LHCN-M2 (cell line): ENCODE measurements at places on chromosomes 11 and 22. TPM values are rescaled to one million over a fixed set of nuclear protein-coding genes. Genes with fewer than 3 reads are reported as not detected.

TCN2 gene
- total RNA-seq = 13.1 and 26.6 TPM in 2 replicates

DGAT2 gene
- 0.29 and 1.2 TPM in 2 replicates for total RNA-seq

C11orf86 gene
- not detected in 2 replicates for total RNA-seq

MIAT gene
- 0.17 and 0.19 TPM in 2 replicates for total RNA-seq

TP53I11 gene
- 13.3 and 21.6 TPM in 2 replicates for total RNA-seq

VPREB1 gene
- total RNA-seq = not detected in 2 replicates

MMP11 gene
- total RNA-seq = 5.5 and 7.1 TPM in 2 replicates

RAB38 gene
- total RNA-seq = not detected in 2 replicates

TRIM21 gene
- 11.4 and 15.0 TPM in 2 replicates for total RNA-seq

RIBC2 gene
- total RNA-seq = 0.58 and 0.86 TPM in 2 replicates

FERMT3 gene
- 18.4 and 22.8 TPM in 2 replicates for total RNA-seq

LMO1 gene
- total RNA-seq = not detected in 2 replicates

PAX6 gene
- 0.23 and 0.58 TPM in 2 replicates for total RNA-seq

SLC7A4 gene
- 0.06 and 0.40 TPM in 2 replicates for total RNA-seq

OR8B8 gene
- total RNA-seq = not detected in 2 replicates

MED15 gene
- total RNA-seq = 32.4 and 42.1 TPM in 2 replicates

MS4A15 gene
- total RNA-seq = not detected in 2 replicates

SCGB1A1 gene
- total RNA-seq = not detected in 2 replicates

MYEOV gene
- total RNA-seq = 11.8 and 21.0 TPM in 2 replicates

IL10RA gene
- total RNA-seq = not detected in 2 replicates

SRSF8 gene
- 16.2 and 17.0 TPM in 2 replicates for total RNA-seq

OR51S1 gene
- total RNA-seq = not detected in 2 replicates

ASRGL1 gene
- total RNA-seq = 0.32 TPM in 1 of 2 replicates, not detected in the other

CARD18 gene
- not detected in 2 replicates for total RNA-seq

GGT5 gene
- total RNA-seq = 28.0 and 39.4 TPM in 2 replicates

CHRM4 gene
- 0.19 and 0.29 TPM in 2 replicates for total RNA-seq

MRPL23 gene
- 191 and 219 TPM in 2 replicates for total RNA-seq

OR51B2 gene
- total RNA-seq = not detected in 2 replicates

OR2AG1 gene
- total RNA-seq = not detected in 2 replicates

GPR83 gene
- total RNA-seq = not detected in 2 replicates

MYRF gene
- total RNA-seq = 0.17 and 0.26 TPM in 2 replicates

FIBIN gene
- 0.45 and 0.98 TPM in 2 replicates for total RNA-seq

OR52N4 gene
- not detected in 2 replicates for total RNA-seq

EFCAB6 gene
- 1.2 and 1.7 TPM in 2 replicates for total RNA-seq

MAPK8IP2 gene
- total RNA-seq = 0.13 and 0.17 TPM in 2 replicates

H19 gene
- total RNA-seq = 4,327 and 6,113 TPM in 2 replicates

TMEM138 gene
- 66.3 and 70.2 TPM in 2 replicates for total RNA-seq

APOBEC3G gene
- 4.2 and 6.1 TPM in 2 replicates for total RNA-seq

ALDH3B2 gene
- total RNA-seq = not detected in 2 replicates

KCNJ5 gene
- total RNA-seq = 0.06 and 0.29 TPM in 2 replicates

SRRD gene
- 17.1 and 20.4 TPM in 2 replicates for total RNA-seq

CRYBB1 gene
- total RNA-seq = not detected in 2 replicates

KRTAP5-3 gene
- not detected in 2 replicates for total RNA-seq

FLRT1 gene
- total RNA-seq = not detected in 2 replicates

MAP4K2 gene
- 10.8 and 11.3 TPM in 2 replicates for total RNA-seq

EHF gene
- total RNA-seq = not detected in 2 replicates

KIF18A gene
- 32.3 and 38.1 TPM in 2 replicates for total RNA-seq

OR9G4 gene
- not detected in 2 replicates for total RNA-seq

TMEM218 gene
- 32.4 and 38.1 TPM in 2 replicates for total RNA-seq

RRM1 gene
- 186 and 200 TPM in 2 replicates for total RNA-seq
